ENCODE measurements at places on chromosomes 5 and 9.

- DNase-seq = no peak
Measured at GRCh38 chr5:149981206-149981605, 19.2 kb downstream of the TIGD6 start.

DNA sequence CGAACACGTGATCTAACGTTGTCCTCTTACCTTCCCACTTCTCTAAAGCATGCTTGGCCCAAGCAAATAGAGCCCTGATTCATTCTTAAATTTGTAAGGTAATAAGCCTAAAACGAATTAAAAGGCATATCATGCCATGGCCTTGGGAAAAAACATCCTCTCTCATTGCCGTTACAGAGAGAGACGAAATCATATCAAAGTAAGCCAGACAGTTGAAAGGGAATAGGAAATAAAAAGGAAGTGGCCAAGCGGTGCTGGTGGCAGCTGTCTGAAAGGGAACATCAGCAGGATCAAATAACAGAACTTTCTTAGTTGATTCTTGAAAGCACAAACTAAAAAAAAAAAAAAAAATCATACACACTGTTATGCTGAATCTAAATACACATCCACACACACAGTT lies 49.1 kb upstream of the CDH6 start:
- no peak for DNase-seq

GRCh38 chr5:40678026-40678425 lies 1.7 kb upstream of the PTGER4 start:
- no peak for DNase-seq

GRCh38 chr5:81233080-81233634 lies at the start of gene CKMT2:
Gene CKMT2, plus strand, starts transcription at chr5:81233322. Its CDS starts 17,811 bp downstream, at chr5:81251133.
- DNase-seq = no peak

DNA sequence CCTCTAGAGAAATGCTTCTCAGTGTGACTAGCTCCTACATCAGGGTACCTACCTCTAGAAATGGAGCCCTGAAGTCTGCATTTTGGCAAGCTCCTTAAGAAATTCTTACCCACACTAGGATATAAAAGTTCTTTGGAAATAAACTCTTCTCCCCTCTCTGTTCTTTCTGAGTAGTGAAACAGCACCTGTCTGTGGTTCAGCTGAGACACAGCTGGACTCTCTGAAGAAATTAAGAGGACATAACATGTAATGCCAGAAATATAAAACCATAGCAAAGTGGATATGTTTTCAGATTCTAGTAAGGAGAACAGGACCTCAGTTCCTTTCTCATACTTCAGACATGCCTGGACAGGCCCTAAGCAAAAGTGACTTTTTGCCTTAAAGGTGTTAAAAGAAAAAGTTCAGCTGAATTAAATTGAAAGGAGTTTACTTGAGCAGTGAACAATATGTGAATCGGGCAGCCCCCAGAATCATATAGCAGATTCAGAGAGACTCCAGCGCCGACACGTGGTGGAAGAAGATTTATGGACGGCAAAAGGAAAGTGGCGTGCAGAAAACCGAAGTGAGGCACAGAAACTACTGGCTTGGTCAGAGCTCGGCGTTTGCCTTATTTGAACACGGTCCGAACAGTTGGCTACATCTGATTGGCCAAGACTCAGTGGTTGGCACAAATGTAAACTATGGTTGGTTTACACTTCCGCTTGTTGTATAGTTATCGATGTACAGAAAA lies 64.5 kb downstream of the PRKACG start:
- no peak for DNase-seq

DNA sequence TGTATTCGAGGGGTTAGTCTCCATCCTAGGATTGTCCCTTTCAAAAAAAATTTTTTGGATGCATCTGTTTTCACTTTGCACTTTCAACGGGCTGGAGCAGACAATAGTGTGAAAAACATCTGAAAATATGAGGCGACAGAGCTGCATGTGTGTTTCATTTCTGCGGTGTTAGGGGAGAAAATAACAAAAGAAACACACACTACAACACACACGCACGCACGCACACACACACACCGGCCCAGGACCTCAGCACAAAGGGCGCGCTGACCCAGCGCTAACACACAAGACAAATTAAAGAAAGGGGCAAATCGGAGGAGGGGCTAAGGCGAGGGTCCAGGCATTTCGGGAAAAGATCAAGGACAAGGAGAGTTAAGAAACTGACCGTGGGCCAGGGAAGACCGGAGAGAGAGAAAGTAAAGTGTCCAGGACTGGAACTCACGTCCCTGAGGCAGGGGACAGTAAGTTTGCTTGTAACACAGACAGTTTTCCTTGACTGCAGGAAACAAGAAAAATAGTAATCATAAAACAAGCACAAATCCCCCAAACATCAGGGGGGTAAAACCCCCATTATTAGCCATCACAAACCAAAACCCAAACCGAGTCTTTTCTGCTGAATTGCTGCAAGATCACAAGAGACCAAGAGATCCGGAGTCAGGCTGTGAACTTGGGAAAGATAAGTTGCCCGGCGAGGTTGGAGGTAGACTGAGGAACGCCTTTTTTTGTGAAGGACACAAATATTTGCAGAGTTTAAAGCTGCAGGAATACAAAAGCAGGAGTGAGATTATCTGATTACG lies 302.1 kb downstream of the PARP8 start:
- no peak for DNase-seq

DNA sequence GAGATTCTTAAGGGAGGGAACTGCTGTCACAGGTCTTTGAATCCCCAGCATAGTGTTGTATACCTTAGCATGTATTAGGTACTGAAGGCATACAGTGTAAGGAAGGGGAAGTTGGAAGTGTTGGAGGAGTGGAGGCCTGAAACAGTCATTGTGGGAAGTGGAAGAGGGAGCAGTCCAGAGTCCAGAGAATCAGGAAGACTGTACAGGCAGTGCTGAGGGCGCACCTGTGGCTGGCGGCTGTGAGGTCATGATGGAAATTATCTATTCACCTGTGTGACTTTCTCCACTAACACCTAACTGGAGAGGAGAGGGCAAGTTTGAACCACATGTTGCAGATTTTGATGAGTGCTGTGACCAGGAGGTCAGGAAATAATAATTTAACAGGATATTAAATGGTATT lies 119.7 kb upstream of the NIPBL start:
- no peak for DNase-seq

DNA sequence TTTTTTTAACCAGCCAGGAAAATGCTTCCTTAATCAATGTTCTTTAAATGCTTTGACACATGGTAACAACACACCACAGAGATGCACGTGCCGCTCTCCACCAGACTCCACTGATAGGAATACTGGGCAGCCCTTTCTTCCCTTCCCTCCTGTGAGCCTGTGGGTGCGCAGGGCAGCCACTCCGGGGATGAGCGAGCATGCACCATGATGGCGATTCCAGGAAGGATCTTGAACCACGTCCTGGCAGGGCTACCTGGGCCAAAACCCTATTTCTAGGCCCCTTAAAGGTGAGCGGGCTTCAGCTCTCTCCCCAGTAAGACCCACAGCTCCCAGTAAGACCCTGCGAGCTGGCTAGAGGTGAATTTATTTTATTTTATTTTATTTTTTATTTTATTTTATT lies 128.2 kb downstream of the MVB12B start:
- no peak for DNase-seq

- peak; percentile 51 for DNase-seq
Measured at GRCh38 chr9:92728831-92729734, 35.5 kb downstream of the BICD2 start.

DNA sequence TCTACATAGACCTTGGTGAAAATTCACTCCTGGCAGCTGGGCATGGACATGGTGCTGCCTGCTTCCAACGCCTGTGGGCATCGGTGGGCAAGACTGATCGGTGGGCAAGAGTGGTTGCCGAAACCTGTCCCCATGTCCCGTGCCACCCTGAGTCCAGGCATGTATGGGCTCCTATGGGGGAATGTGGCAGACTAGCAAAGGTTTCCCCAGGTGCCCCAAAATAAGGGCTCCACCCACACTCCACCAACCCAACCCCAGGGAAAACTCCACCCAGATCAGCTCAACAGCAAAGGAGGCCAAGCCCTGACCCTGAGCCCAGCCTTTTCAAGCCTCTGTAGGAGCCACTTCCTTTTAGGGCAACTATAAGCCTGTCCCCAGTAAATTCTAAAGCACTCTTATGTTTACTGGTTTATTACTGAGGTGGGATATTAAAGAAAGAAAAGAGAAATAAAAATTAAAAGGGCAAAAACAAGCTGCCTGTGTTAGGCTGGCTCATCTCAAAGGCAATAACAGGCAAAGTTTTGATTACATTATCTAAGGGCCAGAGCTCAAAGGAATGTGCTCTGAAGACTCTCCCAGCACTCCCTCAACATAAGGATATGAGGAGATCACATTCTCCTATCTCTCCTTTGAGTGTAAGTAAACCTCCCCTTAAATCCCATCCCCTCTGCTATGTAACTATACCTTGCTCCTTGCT lies 8.9 kb upstream of the SPATA31E1 start:
- no peak for DNase-seq

DNA sequence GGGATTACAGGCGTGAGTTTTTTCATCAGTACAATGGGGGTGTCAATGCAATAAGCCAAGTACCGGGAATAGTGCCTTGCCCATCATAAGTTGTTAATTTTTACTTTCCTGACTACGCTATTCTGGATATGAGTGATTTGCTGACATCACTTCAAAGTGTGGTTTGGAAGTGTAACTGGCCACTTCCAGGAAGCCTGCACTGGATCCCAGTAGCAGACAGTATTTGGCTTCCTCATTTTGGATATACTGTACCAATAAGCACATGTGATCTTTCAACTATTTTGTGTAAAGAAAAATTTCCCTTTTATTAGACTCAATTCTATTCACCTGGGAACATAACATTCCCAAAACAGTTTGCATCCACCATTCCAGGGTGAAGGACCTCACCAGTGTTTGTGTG lies 417.7 kb upstream of the KLF4 start:
- no peak for DNase-seq

GRCh38 chr5:154112255-154112654 lies 73.5 kb downstream of the MFAP3 start:
- no peak for DNase-seq

GRCh38 chr9:110282739-110283081 lies 26.4 kb upstream of the TXN start:
- no peak for DNase-seq

GRCh38 chr5:125198270-125198974 lies 452.0 kb upstream of the ZNF608 start:
- no peak for DNase-seq

- DNase-seq = peak; percentile 49
Measured at GRCh38 chr5:76401801-76402250, 1.3 kb upstream of the IQGAP2 start.

DNA sequence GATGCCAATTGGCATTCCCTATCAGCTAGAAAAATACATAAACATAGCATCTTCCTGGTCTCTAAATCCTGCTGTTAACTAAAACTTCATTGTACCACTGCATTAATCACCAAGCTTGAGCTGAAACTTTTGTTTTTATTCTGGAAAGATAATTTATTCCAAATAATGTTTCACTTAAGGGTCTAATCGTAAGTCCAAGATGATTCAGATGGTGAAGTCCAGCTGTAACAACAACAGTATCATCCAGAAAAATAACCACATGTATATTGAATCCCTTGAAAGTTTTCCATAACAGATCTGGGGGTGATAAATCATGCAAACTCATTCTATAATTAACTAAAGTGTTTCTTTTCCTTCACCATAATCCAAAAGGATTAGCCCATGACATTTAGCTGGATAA lies 23.9 kb downstream of the RORB start:
- no peak for DNase-seq

DNA sequence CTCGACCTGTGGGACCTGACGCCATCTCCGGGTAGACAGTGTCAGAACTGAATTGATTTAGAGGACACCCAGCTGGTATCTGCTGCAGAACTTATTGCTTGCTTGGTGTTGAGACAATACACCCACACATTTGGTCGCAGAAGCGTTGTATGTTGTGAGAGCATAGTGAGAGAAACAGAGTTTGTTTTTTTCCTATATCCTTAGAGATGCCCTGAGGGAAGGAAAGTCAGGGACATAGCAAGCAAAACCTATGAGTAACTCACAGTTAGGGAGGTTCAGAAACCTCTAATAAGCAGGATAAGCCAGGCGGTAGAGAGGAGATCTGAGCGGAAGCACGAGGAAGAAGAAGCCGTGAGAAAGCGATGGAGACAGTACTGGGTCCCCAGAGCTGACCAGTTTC lies 59.8 kb downstream of the PTCD2 start:
- no peak for DNase-seq

GRCh38 chr5:153713943-153714342 lies 223.5 kb downstream of the GRIA1 start:
- DNase-seq = no peak

- no peak for DNase-seq
Measured at GRCh38 chr5:116395631-116396203, 178.9 kb downstream of the SEMA6A start.

DNA sequence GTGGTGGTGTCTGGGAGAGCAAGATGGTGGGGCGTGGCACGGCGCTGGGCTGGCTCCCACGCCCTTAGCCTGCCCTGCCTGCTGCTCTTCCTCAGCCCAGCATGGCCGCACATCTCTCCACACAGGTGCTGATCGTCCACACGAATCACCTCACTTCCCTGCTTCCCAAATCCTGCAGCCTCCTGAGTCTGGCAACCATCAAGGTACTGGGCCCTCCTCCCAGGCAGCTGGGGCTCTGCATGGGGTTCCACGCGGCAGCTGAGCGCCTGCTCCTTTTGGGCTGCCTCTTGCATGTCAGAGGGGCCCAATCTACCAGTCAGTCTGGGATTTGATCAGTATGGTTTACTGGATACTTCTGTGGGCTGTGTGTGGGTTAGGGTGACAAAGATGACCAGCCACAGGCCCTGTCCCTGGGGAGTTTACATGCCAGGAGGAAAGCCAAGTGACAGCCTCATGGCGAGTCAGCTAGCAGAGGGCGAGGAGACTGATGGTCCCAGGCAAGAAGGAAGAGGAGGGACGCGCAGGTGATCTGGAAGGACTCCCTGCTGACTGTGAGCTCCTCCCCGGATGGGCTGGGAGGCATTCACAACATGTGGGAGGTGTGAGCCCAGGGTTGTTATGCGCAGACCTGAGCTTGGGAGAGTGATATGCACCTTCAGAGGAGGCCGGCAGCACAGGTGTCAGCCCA lies 6.0 kb downstream of the LRSAM1 start:
- DNase-seq = no peak

DNA sequence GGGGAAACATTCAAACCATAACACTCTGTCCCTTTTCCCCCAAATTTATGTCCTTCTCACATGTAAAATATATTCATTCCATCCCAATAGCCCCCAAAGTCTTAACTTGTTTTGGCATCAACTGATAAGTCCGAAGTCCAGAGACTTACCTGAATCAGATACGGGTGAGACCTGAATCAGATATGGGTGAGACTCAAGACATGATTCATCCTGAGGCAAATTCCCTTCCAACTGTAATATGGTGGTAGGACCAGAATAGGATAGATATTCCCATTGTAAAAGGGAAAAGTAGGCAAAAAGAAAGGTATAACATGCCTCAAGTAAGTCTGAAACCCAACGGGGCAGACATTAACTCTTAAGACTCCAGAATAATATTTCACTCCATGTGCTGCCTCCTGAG lies 115.6 kb upstream of the CKMT2 start:
- DNase-seq = no peak

- DNase-seq = no peak
Measured at GRCh38 chr9:79573412-79573923, 1.7 kb downstream of the TLE4 start.

- DNase-seq = no peak
Measured at GRCh38 chr5:52956915-52957747, 32.0 kb upstream of the ITGA2 start.

All from CD4-positive, alpha-beta T cell treated with Interleukin-15 for 1 hour (primary cell).